ENCODE measurements at places on chromosomes 16 and 17. TPM values are rescaled to one million over a fixed set of nuclear protein-coding genes. Genes with fewer than 3 reads are reported as not detected.

GRCh38 chr17:3308603-3309002 lies 10.4 kb upstream of the OR3A1 start:
- DNase-seq, result no peak

DNA sequence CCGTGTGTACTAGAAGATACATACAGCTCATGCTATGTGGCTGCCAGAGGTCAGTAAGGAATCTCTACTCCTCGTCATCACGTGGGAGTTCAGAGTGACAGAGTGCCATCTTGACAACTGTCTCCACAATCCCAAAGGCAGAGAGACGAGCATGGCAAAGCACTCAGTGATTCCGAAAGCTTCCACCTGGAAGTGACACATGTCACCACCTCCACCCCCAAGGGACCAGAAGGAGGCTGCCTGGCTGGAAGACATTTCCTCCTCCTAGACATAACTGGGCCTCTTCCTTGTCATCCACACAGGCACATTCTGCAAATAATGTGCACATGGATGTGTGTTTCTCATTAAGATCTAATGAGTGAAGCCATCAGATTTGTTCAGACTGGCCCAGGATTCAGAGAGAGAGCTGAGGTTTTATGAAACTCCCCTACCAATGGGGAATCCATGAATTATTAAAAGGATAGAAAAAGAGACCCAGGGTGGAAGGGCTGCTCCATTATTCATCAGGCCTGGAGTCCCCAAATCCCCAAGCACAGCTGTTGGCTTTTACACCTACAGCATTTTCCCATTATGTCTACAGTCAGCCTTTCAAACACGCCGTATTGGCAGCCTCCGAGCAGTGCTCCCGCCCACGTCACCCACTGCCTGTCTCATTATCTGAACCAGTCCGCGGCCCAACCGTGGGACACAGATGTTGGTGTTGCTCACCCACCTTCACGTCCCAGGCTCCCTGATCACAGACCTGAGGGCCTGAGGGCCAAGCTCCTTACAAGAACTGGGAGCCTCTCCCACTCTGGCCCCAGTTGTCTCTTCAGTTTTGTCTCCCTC lies 3.3 kb upstream of the CACNG5 start:
- DNase-seq, result no peak

SULT1A4 gene
- total RNA-seq, result 4.2 TPM

NEUROD2 gene
- total RNA-seq, result not detected

DBNDD1 gene
- 36.8 TPM for total RNA-seq

DNA sequence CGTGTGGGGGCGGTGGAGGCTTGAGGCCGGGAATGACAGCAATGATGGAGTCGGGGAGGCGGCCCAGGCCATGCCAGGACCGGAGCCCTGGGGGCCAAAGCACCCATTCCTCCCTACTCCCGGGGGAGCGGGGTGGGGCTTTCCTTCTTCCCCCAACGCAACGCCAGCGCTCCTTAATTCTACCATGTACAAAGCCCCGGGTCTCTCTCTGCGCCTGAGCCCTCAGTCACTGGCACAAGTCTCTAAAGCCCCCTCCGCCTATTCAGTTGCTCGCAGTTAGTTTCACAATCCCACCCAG lies 245 bp upstream of the RNF227 start:
- DNase-seq, result no peak

DNA sequence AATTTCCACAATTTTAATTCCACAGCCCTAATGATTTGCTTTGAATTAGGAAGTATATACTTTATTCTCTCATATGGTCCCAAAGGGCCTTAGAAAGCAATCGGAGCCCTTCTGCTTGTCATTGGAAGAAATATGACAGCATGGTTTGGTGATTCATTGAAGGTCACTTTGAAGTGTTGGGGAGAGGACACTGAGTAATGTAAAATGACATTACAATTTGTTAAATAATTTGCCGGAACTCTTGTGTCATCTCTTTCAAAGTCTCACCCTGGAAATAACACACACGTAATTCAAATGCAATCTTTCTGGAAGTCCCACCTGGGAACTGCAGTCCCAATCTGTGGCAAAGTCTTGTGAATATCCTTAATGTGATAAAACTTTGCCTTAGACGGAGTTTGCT lies 59.8 kb downstream of the BMERB1 start:
- DNase-seq, result no peak

GRCh38 chr17:16361874-16362273 lies 8.6 kb upstream of the CENPV start:
- no peak for DNase-seq

DNA sequence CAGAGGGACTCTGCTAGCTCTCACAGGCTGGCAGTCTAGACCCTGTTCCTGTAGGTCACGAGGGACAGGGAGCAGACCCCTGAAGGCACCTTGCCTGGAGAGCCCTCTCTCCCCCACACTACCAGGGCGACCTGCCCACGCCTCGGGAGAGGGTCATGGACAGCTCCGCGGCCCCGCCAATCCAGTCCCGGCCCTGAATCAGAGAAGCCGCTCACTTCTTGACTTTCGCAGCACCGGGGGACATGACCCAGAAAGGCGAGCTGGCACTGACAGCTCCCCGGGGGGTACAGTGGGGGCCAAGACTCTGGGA lies 5.1 kb downstream of the KIFC3 start:
- no peak for DNase-seq

GRCh38 chr16:4318451-4318910 lies 2.6 kb downstream of the GLIS2 start:
- no peak for DNase-seq

GRCh38 chr16:22188267-22188594 lies 17.8 kb upstream of the EEF2K start:
- no peak for DNase-seq

CDH13 gene
- 2.3 TPM for total RNA-seq

DNA sequence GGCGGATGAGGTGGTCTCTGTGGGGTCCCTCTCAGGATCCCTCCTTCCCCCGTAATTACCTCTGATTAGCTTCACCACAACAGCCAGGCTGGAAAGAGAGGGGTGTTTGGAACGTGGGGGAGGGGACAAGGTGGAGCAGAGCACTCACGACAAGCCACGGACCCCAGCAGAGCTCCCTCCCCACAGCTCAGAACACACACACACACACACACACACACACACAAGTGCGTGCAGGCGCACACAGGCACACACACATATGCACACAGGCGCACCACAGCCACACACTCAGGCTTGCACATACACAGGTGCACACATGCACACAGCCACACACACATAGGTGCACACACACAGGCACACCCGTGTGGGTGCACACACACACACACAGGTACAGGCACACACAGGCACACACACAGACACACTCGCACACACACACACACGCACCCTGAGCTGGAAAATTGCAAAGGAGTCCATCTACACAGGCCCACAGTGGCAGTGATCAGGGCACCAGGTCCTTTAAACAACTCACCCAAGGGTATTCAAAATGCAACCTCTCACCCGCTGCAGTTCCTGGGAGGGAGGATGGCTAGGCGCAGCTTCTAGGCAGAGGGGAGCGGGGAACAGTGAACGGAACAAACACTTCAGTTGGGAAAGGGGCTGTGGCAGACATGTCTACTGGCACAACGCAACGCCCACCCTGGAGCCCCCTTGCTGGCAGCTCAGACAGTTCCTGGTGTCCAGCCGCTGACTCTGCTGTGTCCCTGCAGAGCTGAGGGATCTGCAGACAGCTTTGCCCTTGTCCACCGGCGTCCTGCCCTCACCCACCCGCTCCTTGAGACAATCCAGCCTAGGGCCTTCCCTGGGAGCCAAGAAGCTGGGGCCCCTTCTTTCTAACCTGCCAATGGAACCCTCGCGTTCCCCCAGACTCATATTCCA lies 59.9 kb upstream of the DLX4 start:
- DNase-seq, result no peak

DNA sequence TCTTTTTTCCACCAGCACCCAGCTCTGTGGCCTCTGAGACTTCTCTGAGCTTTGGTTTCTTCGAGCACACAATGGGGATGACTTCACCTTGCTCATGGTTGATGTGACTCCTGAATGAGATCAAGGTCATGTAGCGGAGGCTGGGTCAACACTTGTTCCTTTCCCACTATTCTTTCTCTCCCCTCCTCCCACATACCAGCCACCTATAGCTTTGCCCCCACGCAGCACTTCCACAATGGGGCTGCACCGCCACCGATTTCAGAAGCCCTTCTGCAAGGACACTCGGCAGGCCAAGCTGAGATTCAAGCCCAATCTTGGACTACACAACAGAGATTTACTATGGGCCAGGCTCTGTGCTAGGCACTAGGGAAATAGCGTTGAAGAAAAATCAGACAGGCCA lies 14.4 kb downstream of the TRIM25 start:
- no peak for DNase-seq

DNA sequence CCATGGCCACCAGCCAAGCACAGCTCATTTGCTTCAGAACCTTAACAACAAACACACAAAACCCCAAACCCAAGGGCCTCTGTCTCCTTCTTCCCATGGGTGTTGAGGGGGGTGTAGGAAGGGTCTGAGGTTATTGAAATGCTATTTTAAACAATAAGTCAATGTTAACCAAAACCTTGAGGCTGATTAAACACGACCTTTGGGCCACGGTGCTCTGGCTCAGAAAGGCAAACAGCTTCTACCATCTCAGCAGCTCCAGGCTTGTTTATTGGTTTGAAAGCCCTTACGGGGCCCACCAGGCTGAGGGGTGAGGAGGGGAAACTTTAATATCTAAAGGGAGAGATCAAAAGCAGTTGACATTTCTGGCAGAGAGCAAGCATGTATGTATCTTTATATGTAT lies 185.7 kb upstream of the IRX6 start:
- no peak for DNase-seq

CD300H gene
- total RNA-seq, result not detected

DNA sequence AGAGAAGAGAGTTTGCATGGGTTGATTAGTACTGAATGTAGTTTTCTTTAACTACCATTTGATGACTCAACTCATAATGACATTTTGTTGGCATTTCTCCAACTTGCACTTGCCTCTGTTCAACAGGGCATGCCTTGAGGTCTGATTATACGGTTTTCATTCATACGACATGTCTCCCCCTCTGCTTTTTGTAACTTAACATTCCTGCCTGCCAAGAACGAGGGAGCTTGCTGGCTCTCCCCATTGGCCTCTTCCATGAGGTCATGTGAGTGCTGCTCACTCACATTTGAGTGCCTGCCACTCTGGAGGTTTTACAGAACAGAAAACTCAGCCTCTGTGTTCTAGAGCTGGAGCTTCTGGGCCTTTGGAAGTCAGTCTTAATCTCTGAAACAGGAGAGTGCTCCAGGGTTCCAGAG lies 19.7 kb downstream of the MAP2K6 start:
- DNase-seq, result no peak

DNA sequence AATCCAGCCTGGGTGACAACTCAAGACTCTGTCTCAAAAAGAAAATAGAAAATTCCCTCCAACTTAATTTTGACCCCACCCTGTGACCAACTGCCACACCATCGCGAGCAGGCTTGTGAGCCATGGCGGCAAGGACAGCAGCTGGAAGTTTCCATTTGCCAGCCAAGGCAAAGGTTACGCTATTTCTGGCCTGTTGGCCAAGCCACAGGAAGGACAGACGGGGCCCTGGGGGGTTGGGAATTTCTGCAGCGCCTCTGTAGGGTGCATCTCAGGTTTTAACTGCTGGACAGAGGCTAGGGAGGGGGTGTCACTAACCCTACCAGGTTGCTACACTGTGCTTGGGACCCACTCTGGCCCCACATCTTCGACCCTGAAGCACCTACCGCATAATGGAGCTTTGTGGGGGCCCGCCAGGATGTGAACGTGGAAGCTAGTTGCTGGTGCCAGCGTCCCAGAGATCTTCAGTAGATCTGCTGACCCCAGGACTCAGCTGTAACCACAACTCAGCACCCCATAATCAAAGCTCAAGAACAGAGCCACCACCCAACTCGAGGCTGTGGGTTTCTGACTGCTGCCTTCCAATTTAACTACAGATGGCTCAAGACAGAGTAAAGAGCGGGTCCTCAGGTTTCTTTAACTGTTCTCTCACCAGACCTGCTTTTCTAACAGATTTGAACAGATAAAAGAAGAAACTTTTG lies 10.9 kb downstream of the KIFC3 start:
- DNase-seq, result no peak

- DNase-seq, result no peak
These were observed 29.1 kb upstream of the TNS4 start for GRCh38 chr17:40530531-40530994.

CYGB gene
- 0.51 TPM for total RNA-seq

USP6 gene
- total RNA-seq, result 5.6 TPM

DNA sequence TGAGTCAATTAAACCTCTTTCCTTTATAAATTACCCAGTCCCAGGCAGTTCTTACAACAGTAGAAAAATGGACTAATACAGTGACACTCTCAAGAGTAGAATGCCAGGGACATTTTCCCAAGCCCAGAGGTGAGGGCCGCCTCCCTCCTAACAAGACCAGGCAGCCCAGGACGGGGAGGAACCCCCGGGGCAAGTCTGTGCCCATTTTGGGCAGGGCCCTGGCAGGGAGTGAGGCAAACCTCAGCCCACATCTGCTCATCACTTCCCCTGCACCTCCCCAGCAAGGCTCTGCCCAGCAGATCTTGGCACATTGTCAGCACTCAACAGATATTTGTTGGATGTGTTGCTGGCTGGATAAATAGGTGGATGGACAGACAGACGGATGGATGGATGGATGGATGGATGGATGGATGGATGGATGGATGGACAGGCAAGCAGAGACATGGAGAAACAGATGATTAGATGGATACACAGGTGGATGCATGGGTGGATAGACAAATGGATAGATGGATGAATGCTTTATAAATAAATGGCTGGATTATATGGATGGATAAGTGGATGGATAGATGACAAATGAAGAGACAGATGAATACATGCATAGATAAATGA lies 271.3 kb downstream of the PARN start:
- no peak for DNase-seq

TEKT5 gene
- total RNA-seq, result 0.64 TPM

CNEP1R1 gene
- total RNA-seq, result 32.7 TPM

- DNase-seq, result no peak
These were observed 36.7 kb upstream of the NLRP1 start for GRCh38 chr17:5621026-5621425.

- no peak for DNase-seq
These were observed 43.4 kb downstream of the MYOCD start for GRCh38 chr17:12709063-12709462.

DNA sequence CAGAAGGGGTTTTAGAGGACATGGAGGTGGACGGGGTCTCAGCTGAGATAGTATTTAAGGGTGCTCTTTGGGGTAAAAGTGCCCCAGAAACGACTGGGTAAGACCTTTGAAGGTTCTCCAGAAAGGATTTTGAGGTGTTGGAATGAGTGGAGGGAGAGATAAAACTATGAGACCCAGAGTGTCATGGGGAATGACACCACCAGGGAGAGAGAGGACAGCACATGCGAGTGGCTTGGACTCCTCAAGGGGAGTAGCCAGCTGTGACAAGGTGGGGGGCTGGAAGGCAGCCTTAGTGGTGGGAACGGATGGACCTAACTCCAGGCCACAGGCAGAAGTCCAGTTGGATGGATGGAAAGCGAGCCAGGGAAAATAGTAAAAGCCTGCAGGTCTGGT lies 19.2 kb upstream of the PITPNM3 start:
- DNase-seq, result no peak

DNA sequence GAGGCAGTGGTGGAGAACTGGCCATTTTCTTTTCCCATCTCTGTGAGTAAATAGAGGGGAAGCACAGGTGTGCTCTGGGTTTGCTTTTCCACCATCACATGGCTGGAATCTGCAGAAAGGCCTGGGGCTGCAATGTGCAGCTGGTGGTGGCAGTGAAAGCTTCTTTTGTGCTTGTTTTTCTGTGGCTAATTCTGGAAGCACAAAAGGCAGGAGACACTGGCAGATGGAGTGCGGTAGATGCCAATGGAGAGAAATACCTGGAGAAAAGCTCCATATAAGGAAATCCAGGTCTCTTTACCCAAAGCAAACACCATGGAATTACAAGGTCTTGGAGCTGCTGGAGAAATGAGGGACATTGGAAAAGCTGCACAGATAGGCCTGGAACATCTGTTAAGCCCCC lies 146.9 kb downstream of the HAPSTR1 start:
- no peak for DNase-seq

- DNase-seq, result no peak
These were observed 56.8 kb upstream of the ARL4D start for GRCh38 chr17:43341715-43342588.
